Dermis lymphatic vessel endothelial cell (primary cell): ENCODE measurements at places on chromosomes 5 and 9. TPM values are rescaled to one million over a fixed set of nuclear protein-coding genes. Genes with fewer than 3 reads are reported as not detected.

Gene C5orf34
- 1.3 and 1.5 TPM in 2 replicates for total RNA-seq

Gene AQP7
- 0.11 TPM in 1 of 2 replicates, not detected in the other for total RNA-seq

Gene C5orf58
- total RNA-seq: not detected in 2 replicates

Gene PDZD2
- 0.26 and 0.33 TPM in 2 replicates for total RNA-seq

Gene GALNT12
- 0.34 and 0.43 TPM in 2 replicates for total RNA-seq

Gene MYOT
- not detected in 2 replicates for total RNA-seq

Gene TMOD1
- 0.87 and 1.1 TPM in 2 replicates for total RNA-seq

Gene PDLIM4
- total RNA-seq: 18.6 and 26.9 TPM in 2 replicates

Gene GADD45G
- 0.09 and 0.11 TPM in 2 replicates for total RNA-seq

Gene NTNG2
- 0.60 and 1.2 TPM in 2 replicates for total RNA-seq

Gene RAI14
- 180 and 215 TPM in 2 replicates for total RNA-seq

Gene FGFR4
- total RNA-seq: 1.3 and 3.3 TPM in 2 replicates

Gene TUSC1
- total RNA-seq: 10.3 and 10.5 TPM in 2 replicates

Gene CNTLN
- total RNA-seq: 6.5 and 8.8 TPM in 2 replicates

Gene CDX1
- total RNA-seq: under 0.01 TPM in 1 of 2 replicates, not detected in the other
